ENCODE measurements at places on chromosomes 12 and 14.

- no peak for DNase-seq
Observed at GRCh38 chr12:118052324-118053070, 8.5 kb downstream of the WSB2 start.

DNA sequence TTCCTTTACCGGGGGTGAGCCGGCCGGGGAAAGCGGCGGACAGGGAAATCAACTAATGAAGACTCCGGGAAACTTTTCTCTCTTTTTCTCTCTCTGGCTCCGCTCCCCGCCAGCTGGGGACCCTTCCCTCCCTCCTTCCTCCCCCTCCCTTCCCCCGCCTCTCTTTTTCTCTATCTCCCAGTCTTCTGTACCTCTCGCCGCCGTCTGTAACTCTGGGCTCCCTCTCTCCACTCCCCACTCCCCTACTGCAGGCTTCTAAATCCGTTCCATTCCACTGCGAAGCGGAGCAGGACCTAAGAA, 6.9 kb upstream of the HOXC11 start:
- DNase-seq: no peak

GRCh38 chr14:90857866-90858265, 41.6 kb upstream of the TTC7B start:
- no peak for DNase-seq

DNA sequence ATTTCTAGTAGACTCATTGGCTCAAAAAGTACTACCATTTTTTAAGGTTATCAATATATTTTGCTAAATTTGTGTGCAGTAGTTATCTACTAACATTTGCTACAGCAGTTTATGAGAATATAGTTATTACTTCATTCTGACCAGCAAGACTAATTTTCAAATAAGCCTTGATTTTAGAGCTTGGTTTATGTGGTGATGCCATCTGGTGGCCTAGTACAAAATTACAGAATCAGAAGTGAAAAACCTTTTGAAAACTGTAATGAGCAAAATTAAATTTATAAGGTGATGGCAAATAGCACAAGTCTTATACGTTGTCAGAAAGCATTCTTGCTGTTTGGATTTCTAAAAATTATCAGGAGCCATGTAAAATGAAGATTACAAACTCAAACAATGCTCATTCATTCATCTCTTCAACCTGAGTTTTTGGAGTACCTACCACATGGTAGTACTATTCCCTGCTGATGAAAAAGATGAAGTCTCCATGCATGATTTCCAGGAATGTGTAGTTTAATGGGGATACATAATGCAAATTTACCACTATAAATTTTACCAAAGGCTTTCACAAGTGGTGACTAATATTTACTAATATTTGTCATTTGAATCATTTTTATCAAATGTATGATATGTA, 51.0 kb downstream of the MAGOHB start:
- DNase-seq: no peak

- DNase-seq: no peak
Observed at GRCh38 chr12:26750531-26751175, 82.3 kb downstream of the ITPR2 start.

GRCh38 chr12:61563665-61564450, 696.3 kb upstream of the USP15 start:
- DNase-seq: no peak

- DNase-seq: no peak
Observed at GRCh38 chr14:87975636-87976035, 17.3 kb downstream of the GALC start.

Measured in cortex of kidney (tissue), 1 donor.